Activated naive CD8-positive, alpha-beta T cell treated with anti-CD3 and anti-CD28 coated beads, Interleukin-2, amount 10 ng/mL, durations not matched to agents 7 days and 5 days (primary cell): ENCODE measurements at places on chromosomes 3 and 15.

DNA sequence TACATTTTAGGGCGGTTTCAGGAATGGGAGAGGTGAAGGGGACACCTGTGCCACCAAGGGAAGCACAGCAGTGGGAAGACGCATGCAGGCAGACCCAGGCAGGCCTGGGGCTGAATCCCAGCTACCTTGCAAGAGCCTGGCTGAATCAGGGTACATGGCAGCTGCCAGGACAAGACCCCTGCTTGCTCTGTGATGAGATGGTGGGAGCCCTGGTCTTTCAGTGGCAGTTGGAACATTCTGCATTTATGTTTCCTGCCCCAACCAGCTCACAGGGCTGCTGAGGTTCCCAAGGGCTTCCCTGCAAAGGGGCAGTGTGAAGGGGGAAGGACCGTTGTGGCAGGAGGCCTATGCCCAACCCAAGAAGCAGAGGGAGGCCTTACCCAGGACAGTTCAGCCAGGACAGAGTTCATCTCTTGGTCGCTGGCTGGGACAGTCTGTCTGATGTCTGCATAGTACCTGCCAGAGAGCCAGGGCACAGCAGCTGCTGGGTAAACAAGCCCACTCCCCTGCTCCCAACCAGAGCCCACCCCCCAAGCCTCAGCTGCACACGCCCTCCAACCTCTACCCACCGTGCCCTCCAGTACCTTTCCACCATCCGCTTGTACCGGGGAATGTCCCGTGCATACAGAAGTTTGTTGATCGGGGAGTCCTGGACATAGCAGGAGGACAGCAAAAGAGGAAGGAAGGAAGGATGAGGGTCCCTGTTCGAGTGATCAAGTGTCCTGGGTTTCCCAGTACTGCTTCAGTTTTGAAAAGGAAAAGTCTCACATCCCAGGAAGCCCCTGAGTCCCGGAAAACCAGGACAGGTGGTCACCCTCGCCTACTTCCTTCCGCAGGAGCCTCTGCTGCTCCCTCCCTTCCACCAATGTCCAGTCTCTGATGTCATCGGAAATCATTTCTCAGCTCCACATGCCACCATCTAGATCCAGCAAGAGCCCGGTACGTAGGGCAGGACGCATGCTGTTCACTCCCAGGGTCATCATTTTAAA, 23.1 kb downstream of the PLXNB1 start:
- H3K4me1 ChIP-seq, result no peaks in the 10 kb centered on the region
- no peak overlapping the region for H3K27ac ChIP-seq
- no peak for DNase-seq

DNA sequence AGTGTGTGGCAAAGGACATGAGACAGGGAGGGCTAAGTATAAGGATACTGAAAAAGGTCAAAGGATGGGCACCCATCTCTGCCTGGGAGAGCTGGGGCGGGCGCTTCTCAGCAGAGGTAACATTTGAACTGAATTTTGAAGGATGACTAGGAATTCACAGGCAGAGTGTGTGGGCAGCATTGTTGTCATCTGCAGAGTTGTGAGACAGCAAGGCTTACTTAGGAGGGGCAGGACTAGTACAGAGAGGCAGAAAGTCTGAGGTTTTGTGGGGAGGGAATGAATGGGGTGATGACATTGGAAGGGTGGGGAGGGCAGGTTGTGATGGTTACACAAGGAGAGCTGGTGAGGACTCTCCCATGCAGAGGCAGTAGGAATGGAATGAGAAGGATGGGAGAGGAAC, 84.1 kb upstream of the PRR23C start:
- no peak for DNase-seq
- no peaks in the 10 kb centered on the region for H3K36me3 ChIP-seq
- no peaks in the 10 kb centered on the region for H3K4me1 ChIP-seq

GRCh38 chr15:60894347-60894746, 334.8 kb downstream of the RORA start:
- peaks cover 6% of the 10 kb centered on the region for H3K4me1 ChIP-seq
- no peak overlapping the region for H3K27ac ChIP-seq

- peaks cover 13% of the 10 kb centered on the region for H3K27me3 ChIP-seq
- DNase-seq, result no peak
- H3K36me3 ChIP-seq, result no peaks in the 10 kb centered on the region
- H3K4me3 ChIP-seq, result no peak overlapping the region
- H3K4me1 ChIP-seq, result no peaks in the 10 kb centered on the region
- H3K27ac ChIP-seq, result no peak overlapping the region
These were observed 11.3 kb downstream of the CPN2 start for GRCh38 chr3:194339840-194340239.

- H3K4me1 ChIP-seq, result peaks cover 19% of the 10 kb centered on the region
- H3K27me3 ChIP-seq, result peaks cover 33% of the 10 kb centered on the region
- DNase-seq, result peak; percentile 77
- no peak overlapping the region for H3K27ac ChIP-seq
- H3K36me3 ChIP-seq, result no peaks in the 10 kb centered on the region
These were observed 1.2 kb upstream of the TYRO3 start for GRCh38 chr15:41557673-41558399.

DNA sequence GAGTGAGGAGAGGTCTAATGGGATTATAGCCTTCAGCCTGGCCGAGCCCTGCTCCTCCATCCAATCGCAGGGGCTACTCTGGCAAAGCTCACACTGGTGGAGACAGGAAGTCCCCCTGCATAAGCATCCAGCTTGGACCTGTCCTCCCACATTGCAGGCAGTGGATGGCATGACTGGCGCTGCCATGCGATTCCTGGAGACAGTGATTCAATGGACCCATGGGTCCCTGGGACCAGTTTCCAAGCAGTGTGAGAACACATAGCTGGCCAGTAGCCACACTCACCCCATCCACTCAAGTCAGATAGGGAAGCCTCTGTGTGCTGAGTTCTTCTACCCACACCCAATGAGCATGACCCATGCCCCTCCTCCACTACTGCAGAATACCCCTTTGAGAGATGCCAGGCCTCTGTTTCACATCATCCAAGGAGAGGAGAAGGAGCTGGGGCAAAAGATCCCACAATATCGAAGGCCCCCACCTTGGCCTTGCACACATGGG, 18.1 kb upstream of the POC1A start:
- no peaks in the 10 kb centered on the region for H3K27me3 ChIP-seq
- H3K4me1 ChIP-seq, result peaks cover 7% of the 10 kb centered on the region

DNA sequence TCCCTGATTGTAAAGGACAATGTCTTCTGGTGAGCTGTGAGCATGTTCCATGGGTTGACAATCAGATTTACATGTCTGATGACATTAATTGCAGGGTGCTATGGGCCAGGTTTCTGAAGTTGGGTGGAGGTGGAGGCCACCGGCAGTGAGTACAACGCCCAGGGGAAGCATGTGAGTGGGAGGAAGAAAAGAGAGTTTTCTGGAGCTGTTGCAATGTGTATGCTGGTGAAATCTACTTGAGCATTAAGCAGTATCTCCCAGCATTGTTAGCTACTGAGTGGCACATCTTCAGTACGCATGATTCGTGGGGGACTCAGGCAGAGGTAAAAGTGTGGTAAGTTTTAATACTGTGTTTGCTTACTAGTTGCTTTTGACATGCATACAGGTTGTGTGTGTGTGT, 26.6 kb downstream of the TMEM45A start:
- no peaks in the 10 kb centered on the region for H3K4me1 ChIP-seq
- H3K27me3 ChIP-seq, result peaks cover 2% of the 10 kb centered on the region

DNA sequence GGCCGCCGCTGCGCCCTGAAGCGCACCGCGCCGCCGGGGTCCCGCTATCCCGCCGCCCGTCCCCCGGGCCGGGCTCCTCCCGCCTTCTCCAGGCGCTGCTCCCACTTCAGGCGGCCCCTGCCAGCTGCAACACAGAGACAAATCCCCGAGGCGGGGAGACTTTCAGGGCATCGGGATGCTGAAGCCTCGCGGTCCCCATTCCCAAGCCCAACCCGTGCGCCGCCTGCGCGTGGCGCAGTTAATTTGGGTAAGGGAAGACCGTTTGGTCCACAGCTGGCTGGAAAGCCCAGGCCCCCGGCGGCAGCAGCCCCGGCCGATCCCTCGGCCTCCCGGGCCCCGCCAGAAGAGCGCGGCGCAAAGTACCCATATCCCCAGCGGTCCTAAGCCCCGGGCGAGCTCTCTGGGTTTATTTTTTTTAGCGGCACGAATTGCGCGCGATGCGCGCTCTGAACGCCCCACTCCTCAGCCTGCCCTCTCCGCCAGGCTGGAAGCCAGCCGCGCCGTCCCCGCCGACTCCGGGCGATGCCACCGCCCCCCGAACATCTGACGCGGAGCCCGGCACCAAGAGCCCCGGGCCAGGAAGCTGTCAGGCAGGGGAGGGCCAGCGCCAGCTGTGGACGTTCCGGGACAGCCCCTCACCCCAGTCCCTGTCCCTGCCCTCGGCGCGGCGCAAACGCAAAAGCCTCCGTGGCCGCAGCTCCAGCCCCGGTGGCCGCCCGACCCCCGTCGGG, 517 bp downstream of the FBN1 start:
- no peak overlapping the region for H3K27ac ChIP-seq
- peak overlapping the region; percentile 77 for H3K4me3 ChIP-seq
- no peaks in the 10 kb centered on the region for H3K36me3 ChIP-seq
- peaks cover 6% of the 10 kb centered on the region for H3K4me1 ChIP-seq

- no peaks in the 10 kb centered on the region for H3K36me3 ChIP-seq
- H3K4me3 ChIP-seq, result no peak overlapping the region
- H3K4me1 ChIP-seq, result peaks cover 5% of the 10 kb centered on the region
- no peak overlapping the region for H3K27ac ChIP-seq
- H3K27me3 ChIP-seq, result no peaks in the 10 kb centered on the region
- no peak for DNase-seq
These were observed 39.2 kb upstream of the GADL1 start for GRCh38 chr3:30933478-30934207.

DNA sequence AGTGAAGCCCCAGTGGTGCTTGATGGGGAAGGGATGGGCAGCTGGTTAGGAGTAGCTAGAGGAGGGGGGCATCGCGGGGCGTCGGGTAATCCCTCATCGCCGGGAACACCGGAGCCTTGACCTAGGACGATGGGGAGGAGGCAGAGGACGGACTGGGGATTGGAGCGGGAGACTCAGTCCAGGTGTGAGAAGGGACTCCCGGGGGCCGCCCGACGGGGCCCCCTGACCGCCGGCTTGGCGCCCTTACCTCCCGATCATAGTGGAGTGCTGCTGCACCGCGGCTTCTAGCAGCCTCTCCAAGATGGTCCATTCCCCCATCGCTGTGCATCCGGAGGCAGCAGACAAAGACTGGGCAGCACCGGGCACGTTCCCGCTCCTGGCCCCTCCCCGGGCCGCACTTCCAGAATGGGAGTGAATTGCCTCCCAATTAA, 612 bp downstream of the GJD2 start:
- peaks cover 6% of the 10 kb centered on the region for H3K4me1 ChIP-seq
- peaks cover 62% of the 10 kb centered on the region for H3K27me3 ChIP-seq
- no peak overlapping the region for H3K4me3 ChIP-seq
- no peak overlapping the region for H3K27ac ChIP-seq

DNA sequence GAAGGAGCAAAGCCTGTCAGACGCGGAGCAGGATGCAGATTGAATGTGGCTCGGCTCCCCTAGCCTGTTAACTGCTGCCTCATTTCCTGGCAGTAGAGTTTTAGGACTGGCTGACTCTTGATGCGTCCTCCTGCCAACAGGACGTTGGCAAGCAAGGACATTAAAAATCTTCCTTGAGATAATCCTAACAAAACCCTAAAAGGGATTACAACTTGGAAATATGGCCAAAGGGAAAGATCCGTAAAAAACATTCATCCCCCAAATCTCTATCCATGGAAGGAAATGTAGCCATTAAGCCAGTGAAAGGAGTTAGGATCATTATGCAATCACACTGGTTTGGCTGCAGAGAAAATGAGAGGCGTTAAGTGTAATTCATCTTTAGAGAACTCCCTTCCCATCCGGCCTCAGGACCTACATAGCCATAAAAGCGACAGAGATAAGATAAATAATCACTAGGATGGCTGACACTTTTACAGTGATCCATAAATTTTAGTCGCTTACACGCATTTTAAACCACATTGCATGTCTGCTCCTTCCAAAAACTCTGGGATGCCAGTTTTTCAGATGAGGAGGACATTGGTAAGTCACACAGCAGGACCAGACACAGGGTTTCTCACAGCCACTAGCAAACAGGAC, 44.5 kb upstream of the C3orf80 start:
- H3K27me3 ChIP-seq, result peaks cover 19% of the 10 kb centered on the region
- H3K4me1 ChIP-seq, result peaks cover 2% of the 10 kb centered on the region
- H3K36me3 ChIP-seq, result no peaks in the 10 kb centered on the region
- H3K4me3 ChIP-seq, result no peak overlapping the region

- peaks cover 19% of the 10 kb centered on the region for H3K36me3 ChIP-seq
- DNase-seq, result no peak
- peak overlapping the region; percentile 94 for H3K4me3 ChIP-seq
- no peaks in the 10 kb centered on the region for H3K27me3 ChIP-seq
These were observed 786 bp downstream of the RHOA start for GRCh38 chr3:49410846-49411534.

DNA sequence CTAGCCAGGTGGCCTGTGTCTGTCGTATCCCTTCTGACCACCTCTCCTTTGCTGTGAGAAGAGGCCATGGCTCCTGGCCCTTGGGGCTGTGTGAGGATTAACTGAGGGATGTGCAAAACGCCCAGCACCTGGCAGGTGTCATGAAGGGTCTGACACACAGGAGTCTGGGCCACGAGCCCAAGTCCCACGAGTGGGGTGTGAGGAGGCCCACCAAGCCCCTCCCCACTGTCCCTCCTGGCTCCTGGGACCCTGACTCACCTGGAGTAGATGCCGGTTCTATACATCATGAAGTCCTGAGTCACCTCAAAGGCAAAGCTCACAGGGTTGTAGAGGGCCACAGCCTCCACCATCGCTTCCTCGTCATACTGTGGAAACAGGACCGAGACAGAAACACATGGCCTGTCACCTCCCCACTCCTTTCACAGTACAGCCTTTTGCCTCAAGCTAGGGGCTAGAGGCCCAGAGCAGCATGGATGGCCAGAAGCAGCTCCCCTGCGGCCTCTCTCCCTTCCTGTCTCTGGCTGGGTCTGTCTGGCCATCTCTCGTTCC, 19.7 kb downstream of the CTSH start:
- no peak for DNase-seq
- peaks cover 6% of the 10 kb centered on the region for H3K36me3 ChIP-seq
- no peak overlapping the region for H3K27ac ChIP-seq
- H3K4me1 ChIP-seq, result peaks cover 2% of the 10 kb centered on the region
- no peak overlapping the region for H3K4me3 ChIP-seq
- no peaks in the 10 kb centered on the region for H3K27me3 ChIP-seq

- H3K36me3 ChIP-seq, result no peaks in the 10 kb centered on the region
- DNase-seq, result no peak
- H3K27ac ChIP-seq, result no peak overlapping the region
- H3K27me3 ChIP-seq, result no peaks in the 10 kb centered on the region
- no peak overlapping the region for H3K4me3 ChIP-seq
- H3K4me1 ChIP-seq, result no peaks in the 10 kb centered on the region
These were observed 261.1 kb upstream of the PDZRN3 start for GRCh38 chr3:73885862-73886261.

GRCh38 chr3:47475029-47475569, 642 bp downstream of the SCAP start:
- peak overlapping the region; percentile 89 for H3K4me3 ChIP-seq
- H3K27ac ChIP-seq, result peak overlapping the region; percentile 82
- H3K4me1 ChIP-seq, result peaks cover 21% of the 10 kb centered on the region
- DNase-seq, result no peak
- peaks cover under 1% of the 10 kb centered on the region for H3K36me3 ChIP-seq

GRCh38 chr3:46114323-46114988, 87.2 kb upstream of the XCR1 start:
- H3K4me3 ChIP-seq, result no peak overlapping the region
- peak overlapping the region; percentile 31 for H3K27ac ChIP-seq
- DNase-seq, result no peak
- H3K4me1 ChIP-seq, result peaks cover 48% of the 10 kb centered on the region
